ENCODE measurements at places on chromosomes 1 and 21.

- DNase-seq, result no peak
These were observed 226.0 kb downstream of the NPHP4 start for GRCh38 chr1:5765997-5766913.

DNA sequence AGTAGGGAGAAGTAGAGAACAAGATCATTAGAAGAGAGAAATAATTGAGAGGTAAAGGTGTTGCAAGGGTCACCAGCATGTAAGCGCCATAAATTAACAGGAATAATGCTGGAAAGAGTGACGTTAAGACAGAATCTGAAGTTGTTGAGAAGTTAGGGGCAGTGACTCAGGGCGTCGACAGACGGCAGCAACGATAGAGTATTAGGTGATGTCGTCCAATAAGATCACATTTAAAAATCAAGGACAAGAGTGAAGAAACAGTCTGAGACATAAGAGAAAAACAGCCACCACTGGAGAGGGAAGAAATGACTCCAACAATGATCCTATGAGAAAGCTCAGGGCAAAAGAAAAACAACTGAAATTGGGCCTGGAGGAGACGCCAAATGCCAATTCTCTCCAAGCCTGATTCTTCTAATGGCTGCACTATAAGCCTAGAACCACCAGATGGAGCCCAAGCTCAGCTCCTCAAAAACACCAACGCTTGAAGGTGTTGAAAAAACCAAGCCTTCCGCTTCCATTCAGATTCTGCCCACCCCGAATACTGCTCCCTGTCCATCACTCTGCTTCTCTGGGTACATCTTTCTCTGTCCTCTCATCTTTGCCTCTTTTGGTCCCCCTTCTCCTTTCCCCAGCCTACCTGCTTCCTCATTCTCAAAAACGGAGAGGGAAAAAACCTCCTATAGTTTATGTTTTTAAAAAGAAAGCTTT, 70.0 kb downstream of the LUZP1 start:
- DNase-seq, result peak; percentile 52

DNA sequence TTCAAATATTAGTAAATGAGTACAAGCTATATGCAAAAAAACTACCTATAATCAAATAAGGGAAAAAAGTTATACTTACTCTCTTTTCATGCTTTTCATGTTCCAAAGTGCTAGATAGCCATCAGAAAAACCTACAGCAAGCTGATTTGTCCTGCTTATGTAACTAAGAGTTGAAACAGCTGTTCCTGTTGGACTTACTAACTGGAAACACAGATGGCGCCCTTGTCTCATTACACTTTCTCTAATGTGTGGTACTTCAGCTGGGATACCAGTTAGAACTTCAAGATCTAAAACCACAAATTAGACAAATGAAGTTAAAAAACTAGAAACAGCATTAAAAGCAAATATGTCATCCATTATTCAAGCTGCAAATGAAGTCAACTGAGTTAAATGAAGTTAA, 24.3 kb downstream of the AHCTF1 start:
- DNase-seq, result no peak

- DNase-seq, result no peak
These were observed 37.2 kb upstream of the SCCPDH start for GRCh38 chr1:246687002-246687401.

DNA sequence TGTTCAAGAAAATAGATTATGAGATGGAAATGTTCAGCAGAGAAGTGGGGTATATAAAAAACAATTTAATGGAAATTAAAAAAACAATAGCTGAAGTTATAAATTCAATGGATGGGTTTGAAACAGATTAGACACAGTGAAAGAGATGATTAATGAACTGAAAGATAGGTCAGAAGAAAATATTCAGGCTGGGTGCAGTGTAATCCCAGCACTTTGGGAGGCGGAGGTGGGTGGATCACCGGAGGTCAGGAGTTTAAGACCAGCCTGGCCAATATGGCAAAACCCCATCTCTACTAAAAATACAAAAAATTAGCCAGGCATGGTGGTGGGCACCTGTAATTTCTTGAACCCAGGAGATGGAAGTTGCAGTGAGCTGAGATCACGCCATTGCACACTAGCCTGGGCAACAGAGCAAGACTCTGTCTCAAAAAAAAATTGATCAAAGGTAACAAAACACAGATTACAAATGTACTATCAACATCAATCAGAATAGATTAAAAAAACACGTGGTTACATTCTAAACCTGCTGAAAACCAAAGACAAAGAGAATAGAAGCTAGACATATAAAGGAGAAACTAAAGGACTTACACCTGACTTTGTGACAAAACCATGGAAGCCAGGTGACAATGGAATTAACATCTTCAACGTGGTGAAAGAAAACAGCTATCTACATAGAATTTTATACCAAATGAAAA, 4.8 kb upstream of the SUMO3 start:
- DNase-seq, result no peak

- DNase-seq, result peak; percentile 86
These were observed 2.5 kb upstream of the APOBEC4 start for GRCh38 chr1:183655562-183656075.

DNA sequence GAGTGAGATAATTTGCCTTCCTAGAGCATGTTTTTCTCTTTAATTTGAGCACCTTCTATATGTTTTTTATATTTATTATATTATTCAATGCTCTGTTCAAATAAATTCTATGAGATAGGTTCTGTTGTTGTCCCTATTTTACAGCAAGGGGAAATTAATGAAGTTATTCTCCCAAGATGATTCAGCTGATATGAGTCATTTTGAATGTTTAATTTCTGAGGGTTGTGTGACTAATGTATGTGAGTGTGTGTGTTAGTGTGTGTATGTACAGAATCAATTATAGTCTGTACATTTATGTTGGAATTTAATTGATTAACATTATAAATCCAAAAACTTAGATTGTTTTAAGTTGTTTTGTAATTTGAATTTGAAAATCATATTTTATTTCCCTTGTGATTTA, 1536.7 kb upstream of the B3GALT2 start:
- no peak for DNase-seq

DNA sequence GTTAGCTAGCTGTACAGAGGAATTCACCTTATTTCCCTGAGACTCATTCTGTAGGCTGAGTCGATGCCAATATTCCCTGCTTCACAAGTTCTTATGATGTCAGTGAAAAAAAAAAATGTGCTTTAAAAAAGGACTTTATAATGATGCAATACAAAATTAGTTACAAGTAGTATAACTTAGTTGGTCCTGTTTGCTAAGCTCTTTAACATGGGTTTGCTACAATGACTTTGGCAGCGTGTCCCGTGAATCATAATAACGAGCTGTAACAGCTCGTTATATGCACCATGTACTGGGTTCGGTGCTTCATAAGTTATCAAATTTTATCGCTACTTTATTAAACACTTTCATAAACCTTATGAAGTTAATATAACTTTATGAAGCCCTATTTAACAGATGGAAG, 349.7 kb downstream of the LMX1A start:
- no peak for DNase-seq

- DNase-seq, result no peak
These were observed 280.3 kb downstream of the HMCN1 start for GRCh38 chr1:186014370-186015037.

DNA sequence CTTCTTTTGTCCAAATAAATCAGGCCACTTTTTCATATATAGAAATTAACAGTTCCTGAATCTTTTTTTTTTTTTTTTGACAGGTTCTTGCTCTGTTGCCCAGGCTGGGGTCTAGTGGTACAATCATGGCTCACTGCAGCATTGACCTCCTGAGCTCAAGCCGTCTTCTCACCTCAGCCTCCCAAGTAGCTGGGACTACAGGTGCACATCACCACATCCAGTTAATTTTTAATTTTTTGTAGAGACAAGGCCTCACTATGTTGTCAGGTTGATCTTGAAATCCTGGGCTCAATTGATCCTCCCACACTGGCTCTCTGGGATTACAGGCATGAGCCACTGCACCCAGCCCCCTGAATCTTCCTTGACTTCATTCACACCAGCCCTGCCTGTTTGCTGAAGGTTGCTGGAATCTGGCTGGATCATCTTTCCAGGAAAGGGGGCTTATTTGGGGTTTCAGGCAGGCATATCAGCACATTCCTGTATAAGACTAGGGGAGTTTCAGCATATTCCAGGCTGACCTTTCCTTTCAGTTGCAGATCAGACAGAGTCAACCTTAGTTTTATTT, 78.2 kb upstream of the ARHGAP29 start:
- no peak for DNase-seq

- peak; percentile 27 for DNase-seq
These were observed 54.1 kb downstream of the LDLRAD2 start for GRCh38 chr1:21865943-21866706.

DNA sequence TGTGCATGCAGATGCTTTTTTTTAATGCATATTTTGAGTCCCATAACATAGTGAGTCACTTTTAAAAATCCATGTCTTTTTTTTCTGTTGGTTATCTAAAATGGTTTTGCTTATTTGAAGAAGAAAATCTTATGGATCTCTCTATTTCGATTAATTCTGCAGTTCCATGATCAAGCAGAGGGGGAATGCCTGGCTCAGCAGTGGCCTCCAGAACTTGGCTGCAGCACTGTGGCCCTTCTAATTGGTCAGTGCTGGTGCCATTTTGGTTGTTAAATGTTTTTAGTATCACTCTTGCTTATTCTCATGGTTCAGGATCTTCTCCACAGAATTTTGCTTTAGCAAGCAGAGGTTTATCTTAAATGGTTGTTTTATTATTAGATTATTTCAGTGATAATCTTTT, 11.2 kb downstream of the EPHX4 start:
- DNase-seq, result no peak

- no peak for DNase-seq
These were observed 12.9 kb downstream of the KIAA1614 start for GRCh38 chr1:180925471-180926051.

DNA sequence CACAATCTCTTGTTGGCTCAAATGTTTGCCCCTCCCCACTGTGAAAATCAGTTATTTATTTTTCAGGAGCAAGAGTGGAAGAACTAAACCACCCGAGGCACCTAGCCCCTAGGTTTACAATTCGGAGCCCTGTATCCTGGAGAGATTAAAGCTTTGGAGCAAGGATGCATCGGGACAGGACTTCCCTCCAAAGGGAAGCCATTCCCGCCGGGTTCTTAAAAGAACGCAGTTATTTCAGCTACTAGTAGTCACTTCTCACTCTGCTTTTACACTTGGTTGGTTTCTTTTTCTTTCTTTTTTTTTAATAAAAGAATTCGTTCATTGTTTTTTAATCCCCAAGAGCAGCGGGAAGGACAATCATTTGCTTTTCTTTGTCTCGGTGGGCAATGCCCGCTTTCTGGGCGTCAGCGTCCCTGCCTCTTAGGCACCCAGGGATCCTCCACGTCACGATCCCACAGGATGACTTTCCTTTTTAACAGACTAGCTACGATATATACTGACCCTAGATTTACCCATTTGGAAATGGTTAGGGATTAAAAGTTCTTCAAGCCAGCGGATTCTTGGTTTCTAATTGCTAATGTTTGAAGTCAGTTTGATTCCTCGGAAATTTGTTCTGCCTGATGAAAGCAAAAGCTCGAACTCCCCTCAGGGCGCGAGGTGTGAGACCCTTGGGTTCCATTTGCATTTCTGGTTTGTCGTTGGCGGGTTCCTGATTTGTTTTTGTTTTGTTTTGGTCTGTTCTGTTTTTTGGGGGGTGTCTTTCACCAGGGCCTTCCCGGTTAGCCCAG, 9.0 kb downstream of the TBX15 start:
- DNase-seq, result no peak

DNA sequence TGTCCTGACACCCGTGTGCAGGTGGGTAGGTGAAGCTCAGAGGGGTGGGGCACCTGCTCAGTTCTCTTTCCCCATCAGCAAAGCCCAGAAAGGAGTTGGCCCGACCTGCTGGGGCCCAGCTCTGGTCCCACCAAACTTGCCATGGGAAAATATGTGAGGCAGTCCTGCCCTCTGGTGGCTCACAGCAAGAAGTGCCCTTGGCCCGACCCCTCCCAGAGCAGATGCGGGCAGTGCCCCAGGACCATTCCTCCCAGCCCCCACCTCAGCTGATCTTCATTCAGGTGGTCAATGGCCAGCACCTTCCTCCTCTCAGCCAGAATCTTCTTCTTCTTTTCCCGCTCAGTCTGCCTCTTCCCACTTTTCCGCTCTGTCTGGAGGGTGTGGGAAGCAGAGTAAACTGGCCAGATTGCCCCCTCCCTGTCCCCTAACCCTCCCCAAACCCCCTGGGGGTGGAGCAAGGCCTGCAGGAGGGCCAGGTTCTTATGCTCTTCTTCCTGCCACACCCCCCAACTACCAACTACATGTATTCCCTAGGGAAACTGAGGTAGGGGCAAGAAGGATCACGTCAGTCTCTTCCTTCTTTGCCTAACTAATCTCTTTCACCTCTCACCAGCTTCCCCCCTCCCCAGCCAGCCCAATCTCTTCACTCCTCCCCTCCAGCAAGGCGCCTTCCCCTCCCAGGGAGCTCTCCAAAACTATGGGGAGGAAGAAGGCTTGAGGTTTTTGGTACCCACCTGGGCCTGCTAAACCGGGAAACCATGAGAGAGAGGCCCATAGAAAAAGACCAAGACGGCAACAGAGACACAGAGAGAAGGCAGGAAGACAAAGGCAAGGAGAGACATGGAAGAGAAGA, 15.6 kb downstream of the TNNT2 start:
- DNase-seq, result peak; percentile 73

DNA sequence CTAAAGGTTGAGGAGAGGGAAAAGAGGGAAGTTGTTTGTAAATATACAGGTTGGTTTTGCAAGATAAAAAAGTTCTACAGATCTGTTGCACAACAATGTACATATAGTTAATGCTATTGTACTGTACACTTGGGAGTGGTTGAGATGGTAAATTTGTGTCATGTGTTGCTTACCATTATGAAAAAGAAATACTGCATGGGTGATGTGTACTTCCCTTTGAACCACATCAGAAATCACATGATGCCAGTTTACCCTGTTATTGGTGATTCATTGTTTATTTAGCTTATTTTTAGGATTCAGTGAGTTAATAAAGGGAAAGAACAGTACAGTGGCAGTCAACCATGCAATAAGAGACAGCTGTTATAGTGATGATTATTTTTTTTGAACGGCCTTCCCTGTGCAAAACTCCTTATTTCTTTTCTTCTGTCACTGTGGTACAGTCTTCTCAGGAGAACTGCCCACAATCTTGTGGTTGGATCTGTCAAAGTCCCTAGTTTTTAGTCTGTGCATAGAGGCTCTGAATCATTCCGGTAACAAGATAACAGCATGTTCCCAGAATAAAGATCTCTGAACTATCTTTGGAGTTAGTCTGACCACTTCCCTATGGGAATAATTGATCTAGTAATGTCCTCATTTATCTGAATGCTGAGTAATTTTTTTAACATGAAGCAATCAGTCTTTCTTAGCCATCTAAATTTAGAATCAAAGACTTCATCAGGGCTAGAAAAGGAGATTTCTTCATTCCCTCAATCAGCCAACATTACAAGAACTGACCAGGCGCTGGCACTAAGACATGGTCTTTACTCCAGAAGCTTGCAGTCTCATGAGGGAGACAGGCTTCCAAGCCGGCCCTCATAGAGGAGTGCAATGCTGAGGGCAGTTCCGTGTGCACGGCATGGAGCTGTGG, 84.2 kb downstream of the SH3GLB1 start:
- DNase-seq, result no peak

GRCh38 chr1:231353086-231353485, 15.0 kb downstream of the SPRTN start:
- DNase-seq, result no peak

DNA sequence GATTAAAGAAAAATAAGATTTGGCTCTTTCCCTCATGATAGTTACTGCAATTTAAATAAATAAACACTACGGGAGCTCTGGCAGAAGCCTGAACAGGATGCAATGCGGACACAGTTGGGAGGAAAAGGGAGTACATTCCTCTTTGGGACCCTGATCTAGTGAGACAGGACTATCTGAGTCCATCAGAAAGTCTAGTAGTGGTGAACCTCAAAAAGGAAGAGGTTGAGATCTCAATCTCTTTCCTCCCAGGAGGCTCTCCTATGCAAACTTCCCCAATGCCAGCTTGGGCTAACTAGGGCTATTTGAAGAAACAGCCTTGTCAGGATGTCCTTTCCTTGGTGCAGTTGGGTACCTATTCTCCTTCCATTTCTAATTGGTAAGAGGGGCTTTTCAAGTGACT, 4.9 kb upstream of the ABCD3 start:
- no peak for DNase-seq
